ENCODE measurements at places on chromosomes 4 and X.
A peak's percentile ranks its signal among the peaks of the same experiment; 100 is the strongest.

GRCh38 chrX:133523526-133523925, 108.2 kb upstream of the GPC4 start:
- no peak for DNase-seq

DNA sequence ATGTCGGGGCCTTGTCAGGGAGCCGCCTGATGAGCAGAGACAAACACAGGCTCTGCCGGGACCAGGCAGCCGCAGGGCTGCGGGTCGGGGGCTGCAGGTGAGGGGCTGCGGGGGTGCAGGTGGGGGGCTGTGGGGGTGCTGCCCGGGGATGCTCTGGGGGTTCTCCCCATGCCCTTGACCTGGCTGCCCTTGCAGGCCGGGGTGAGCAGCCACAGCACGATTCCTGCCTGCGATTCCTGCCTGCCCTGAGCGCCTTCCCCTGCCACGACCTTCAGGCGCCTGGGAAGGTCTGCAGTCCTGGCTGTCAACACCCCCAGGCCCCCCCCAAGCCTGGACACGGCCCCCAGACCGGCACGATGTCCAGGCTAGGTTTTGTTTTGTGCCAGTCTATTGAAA, 106.3 kb downstream of the FAM53A start:
- DNase-seq: no peak

DNA sequence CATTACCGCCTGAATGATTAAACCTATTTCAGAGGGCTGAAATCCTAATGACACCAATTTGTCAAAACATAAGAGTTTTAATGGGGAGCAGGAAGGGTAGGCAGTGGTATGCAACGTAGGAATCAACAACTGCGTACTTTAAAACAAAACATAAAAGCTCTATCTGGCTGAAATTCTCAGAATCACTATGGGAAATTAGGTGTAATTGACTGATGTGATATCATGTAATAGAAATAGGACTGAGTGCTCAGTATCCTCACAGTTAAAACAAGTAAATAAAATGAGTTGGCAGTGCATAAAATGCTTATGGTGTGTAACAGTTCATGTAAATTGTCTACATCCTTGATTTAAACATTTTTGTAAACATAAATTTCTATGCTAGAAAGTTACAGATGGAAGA, 13.6 kb upstream of the IGSF1 start:
- no peak for DNase-seq

GRCh38 chr4:167785523-167785922, 306.8 kb upstream of the ANXA10 start:
- no peak for DNase-seq

DNA sequence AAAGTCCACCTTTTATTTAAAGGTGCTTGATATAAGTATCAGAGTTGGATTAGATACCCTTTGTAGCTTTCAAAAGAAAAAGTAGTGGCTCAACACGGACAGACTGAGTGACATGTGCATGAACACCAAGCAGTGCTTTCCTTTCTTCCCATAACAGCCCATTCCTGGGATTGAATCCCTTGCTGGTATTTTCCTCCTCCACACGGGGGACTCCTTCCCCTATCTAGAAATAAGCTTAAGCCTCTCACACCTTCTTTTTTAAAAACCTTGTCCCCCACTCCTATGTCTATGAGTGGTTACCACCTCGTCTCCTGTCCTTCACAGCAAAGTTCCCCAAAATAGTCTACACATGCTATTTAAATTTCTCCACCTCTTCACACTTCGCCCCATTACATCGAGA, 5.1 kb downstream of the AP1S2 start:
- DNase-seq: no peak

- no peak for DNase-seq
Observed at GRCh38 chr4:139710073-139710472, 44.5 kb downstream of the MGST2 start.

DNA sequence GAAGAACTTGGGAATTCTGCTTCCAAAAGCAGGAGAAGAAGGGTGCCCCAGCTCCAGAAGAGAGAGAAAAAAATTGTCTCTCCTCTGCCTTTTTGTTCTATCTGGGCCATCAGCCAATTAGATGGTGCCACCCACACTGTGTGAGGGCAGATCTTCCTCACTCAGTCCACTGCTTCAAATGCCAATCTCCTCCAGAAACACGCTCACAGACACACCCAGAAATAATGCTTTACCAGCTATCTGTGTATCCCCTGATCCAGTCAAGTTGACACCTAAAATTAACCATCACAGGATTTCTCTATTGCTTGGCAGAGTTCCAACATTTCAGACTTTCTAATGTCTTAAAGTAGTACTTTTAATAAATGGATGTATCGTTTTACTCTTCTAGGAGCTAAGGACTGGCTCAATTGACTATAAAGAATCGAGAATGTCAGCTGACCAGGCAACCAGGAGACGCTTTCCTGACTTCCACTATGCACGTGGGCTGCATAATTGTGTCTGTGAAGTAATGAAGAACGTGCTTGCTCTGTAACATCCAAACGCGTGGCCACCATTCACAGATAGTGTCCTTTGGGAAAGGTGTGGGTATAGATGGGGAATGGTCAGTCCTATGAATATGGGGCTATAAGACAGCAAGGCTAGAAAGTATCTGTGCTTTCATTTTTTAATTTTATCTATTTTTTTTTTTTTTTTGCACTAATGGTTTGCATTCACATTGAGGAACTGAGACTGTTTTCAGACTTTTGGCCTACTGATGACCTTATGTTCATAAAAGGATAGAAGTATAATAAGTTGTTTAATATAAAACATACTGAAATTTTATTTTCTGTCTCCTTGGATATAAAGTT, 9.9 kb upstream of the SMIM20 start:
- DNase-seq: peak; percentile 21

DNA sequence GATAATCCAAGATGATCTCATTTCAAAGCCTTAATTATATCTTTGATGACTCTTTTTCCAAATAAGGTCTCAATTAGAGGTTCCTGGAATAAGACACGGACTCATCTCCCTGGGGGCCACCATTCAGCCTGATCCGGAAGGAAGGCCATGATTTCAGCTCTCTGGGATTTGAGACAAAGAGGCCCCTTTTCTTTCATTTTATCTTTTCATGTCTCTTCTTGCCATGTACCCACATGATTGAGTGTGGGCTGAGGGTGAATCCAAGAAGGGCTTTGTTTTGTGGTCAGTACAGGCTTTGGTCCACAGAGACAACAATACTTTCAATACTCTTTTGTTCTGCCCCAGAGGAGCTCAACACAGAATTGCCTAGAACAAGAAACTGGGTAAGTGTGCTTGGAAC, 261.2 kb downstream of the TRIML1 start:
- DNase-seq: no peak

GRCh38 chr4:38641811-38642210, 22.2 kb upstream of the KLF3 start:
- DNase-seq: no peak

- DNase-seq: no peak
Observed at GRCh38 chrX:82756272-82756671, 751.8 kb upstream of the POU3F4 start.

GRCh38 chrX:119158226-119158625, 30.6 kb upstream of the KIAA1210 start:
- no peak for DNase-seq

GRCh38 chrX:25012793-25013631, 2.8 kb downstream of the ARX start:
- DNase-seq: no peak

DNA sequence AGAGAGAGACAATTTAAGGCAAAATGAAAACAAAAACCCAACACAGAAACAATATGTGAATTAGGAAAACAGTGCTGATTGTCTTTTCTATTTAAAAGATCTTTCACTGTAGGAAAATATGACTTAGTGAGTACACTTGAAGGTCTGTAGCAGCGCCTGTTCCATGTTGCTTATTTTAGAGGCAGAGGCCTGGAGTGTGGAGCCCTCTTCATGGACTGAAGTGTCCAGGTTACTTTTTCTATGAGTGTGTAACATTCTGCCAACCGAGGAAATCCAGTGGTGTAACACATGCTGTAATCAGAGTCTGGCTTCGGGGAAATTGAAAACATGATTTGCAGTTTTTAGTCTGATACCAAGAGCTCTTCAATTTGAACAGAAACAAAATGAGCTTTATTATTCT, 64.0 kb upstream of the GPRIN3 start:
- DNase-seq: no peak

DNA sequence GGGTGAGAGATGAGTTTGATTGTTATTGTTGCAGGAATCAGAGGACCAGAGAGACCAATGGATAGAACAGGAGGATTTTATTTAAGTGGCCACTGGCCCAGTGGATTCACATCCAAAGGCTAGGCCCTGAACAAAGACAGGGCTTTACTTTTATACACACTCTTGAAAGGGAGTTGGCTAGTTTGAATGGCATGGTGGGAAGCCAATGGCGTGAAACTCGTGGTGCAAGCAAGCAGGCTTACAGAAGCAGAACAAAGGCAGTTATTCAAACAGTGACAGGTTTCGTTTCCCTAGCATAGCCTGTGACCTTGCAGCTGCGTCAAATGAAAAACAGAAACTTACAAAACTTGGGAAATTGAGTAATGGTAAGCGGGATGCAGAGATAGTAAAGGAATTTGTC, 110.2 kb upstream of the PRDX4 start:
- no peak for DNase-seq

GRCh38 chr4:7281691-7282665, 89.6 kb downstream of the SORCS2 start:
- DNase-seq: no peak

GRCh38 chr4:7390906-7391636, 43.7 kb downstream of the PSAPL1 start:
- no peak for DNase-seq

- no peak for DNase-seq
Observed at GRCh38 chrX:144722307-144722706, 525.0 kb upstream of the SPANXN1 start.

- no peak for DNase-seq
Observed at GRCh38 chr4:89000844-89001360, 56.1 kb downstream of the FAM13A start.

- no peak for DNase-seq
Observed at GRCh38 chr4:156443488-156443887, 489.8 kb upstream of the CTSO start.

GRCh38 chr4:130468340-130468739, 1372.4 kb downstream of the C4orf33 start:
- DNase-seq: no peak

GRCh38 chr4:137543198-137543597, 10.9 kb upstream of the PCDH18 start:
- DNase-seq: no peak

DNA sequence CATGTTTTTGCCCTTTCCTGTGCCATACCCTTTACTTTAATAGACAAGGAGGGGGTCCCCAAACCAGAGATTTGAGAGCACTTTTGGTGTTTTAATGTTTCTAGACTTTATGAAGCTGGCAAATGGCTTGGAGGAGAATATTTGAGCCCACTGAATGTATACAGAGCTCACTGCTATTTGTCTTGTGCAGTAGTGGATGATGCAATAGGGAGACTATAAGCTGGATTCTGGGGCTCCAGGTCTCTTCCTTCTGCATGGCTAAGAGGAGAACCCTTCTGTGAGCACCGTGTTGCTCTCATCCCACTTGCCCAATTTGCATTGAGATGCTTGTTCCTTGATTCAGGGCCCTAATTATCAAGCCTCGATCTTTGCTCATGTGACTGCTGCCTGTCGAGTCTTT, 8.9 kb upstream of the PUDP start:
- DNase-seq: no peak

DNA sequence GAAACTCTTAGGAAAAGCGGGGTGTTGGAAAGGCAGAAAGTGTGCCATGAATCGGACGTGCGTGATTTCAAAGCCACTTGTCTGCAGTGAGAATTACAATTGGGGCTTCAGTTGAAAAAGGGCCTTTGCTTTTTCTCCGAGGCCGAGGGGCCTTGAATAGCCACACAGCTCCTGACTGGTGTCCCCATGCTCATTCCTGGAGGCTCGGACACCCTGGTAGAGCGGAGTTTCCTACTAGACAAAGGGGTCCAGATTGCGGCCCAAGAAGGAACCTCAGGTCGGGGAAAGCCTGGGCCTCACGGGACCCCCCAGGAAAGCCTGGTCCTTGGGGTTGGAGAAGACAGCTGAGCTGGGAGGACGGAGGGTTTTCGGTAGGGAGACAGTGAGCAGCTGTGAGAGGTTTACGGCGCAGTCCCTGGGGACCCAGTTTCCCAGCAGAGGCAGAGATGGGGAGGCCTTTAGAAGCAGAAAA, 3.0 kb upstream of the SHOX start:
- DNase-seq: no peak

DNA sequence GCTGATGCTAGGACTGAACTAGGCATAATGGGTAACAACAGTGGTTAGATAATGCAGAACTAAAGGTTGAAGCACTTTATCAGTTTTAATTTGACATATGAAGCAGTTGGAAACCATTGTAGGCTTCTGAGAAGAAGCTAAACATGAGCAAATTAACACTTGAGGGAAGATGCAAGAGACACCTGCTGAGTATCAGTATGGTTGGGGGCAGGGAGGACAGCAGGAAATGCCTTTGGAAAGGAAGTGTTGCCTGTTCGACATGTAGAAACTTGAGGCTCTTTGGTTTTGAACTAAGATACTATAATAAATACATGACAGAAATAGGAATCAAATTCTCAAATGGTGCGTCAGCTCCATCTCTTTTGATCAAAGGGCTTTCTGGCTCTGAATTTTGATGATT, 115.6 kb downstream of the FHIP1A start:
- DNase-seq: no peak

DNA sequence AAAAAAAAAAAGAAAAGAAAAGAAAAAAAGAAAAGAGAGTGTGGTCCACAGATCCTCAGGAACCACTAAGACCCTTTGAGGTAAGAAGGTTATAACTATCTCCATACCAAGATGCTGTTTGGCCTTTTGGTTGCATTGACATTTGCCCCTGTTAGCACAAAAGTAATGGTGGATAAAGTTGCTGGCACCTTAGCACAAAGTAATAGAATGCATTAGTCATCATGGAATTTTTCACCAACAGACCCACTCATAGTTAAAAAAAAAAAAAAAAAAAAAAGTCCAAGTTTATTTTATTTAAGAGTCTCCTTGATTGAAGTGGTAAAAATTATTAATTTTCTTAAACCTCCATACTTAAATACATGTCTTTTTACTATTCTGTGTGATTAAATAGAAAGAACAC, 78.4 kb upstream of the RBPJ start:
- DNase-seq: no peak

GRCh38 chrX:130952266-130953043, 49.4 kb upstream of the ENOX2 start:
- no peak for DNase-seq

DNA sequence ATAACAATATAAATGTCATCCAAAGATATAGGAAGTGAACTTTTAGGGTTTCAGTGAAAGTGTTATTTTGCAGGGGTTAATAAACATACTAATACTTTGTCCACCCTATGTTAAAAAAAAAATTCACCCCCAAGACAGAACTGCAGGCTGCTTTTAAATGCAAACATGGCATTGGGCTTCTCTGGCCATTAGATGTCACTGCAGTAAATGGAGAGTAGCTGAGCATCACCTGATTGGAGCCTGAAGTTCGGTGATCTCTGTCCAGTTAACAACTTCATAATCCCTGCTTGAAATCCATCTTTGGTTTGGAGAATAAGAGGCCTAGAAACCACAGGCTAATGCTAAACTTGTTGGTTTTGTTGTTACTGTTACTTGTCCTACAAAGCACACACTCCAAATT, 18.7 kb downstream of the SLC25A43 start:
- DNase-seq: no peak
